ENCODE measurements at places on chromosomes 1 and 21.
A peak's percentile ranks its signal among the peaks of the same experiment; 100 is the strongest.

DNA sequence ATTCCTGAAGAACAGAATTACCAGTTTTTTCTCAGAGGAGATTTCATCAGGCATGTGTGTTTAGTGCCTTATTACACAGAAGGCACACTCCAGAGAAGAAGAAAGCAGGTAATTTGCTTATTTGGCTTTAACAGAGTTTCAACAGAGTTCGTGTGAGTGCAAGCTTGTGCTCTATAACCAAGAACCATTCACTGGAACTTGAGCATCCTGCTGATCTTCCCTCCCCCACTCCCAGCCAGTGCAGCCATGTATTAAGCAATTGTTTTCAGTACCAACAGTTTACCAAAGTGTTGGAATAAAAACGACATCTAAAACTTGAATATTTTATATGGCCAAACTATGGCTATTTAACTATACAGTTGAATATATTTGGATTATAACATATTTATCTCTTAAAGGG, 4.3 kb downstream of the MGST3 start:
- no peak for DNase-seq

DNA sequence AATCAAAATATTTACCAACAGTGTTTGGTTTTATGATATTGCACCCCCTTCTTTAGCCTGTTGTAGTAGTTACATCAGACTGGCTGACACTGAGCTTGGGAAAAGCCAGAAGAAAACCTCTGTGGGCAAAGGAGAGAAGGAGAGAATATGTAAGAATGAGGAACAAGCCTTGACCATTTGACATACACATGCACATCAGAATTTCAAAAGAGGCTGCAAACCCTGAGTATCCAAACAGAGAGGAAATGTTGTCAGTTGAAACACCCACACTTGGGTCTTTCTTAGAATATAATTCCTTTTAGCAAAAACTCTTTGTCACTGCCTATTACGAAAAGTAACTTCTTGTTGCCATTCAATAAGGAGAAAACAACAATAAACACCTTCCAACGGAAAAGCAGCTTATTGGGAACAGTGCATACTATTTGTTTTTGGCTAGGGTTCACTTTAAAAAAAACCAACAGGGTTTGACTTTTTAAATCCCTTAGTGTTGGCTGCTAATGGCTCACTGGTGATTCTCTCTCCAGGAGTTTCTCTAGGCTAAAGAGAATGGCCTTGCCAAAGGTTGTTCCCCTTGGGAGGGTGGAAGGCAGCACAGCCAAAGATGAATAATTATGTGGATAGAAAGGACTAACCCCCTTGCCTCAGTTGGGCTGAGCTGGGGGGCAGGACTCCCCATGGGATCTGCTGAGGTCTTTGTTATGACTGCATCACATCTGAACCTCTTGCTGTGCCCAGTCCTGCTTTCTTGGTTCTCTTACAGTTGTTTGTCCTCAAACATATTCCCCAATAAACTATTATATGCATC, 48.9 kb downstream of the GORAB start:
- no peak for DNase-seq

DNA sequence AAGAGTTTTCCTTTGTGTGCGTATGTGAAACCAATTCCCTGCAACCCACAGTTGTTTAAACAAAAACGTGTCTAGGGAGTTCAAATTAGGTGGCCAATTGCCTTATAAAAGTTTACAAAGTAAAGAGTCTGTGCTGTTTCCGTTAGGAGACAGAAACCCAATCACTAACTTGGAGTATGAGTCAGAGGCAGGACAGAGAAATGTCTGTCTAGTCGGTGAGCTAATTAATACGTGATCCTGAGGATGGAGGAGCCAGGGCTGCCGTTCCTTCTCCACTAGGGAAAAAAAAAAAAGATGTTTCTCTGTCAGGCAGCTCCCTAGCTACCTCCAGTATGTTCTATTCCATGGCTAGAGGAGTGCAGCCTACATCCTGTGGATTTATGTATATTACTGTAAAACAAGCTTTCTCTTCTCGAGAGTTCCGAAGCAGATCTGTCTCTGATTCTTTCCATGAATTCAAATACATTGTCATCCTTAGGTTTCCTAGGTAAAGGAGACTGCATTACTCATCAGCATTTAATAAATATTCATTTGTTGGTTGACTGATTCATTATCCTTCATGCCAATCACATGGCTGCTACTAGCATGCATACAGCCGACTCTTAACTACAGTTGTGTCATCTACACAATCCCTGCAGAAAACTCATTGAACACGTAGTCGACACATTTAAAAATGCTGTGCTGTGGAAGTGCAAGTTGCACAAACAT, 430.6 kb downstream of the KIF26B start:
- no peak for DNase-seq

DNA sequence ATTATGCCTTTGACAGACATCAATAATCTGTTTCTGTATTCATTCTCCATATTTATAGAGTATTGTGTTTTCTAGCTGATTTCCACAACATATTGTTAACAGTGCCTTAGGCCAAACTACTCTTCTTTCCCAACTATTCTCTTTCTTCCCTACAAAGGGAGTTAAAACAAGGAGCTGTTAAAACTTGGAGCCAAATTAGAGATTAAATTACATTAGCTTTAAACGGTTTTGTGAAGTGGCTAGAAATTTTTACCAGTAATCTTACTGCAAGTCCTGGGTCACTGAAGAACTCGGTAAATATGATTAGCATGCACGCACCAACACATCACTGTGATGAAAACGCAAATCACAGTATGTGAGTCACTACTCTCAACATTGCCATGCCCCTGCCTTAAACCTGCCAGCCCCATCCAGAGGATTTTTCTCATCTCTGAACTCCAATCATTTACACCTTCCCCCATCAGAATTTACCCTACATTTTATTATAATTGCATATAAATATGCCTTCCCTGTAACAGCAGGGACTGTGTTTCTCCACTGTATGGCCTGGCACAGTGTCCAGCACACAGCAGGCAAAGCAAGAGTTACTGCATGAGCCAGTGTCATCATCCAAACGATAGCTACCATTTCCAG, 1.5 kb upstream of the PRDX6 start:
- DNase-seq, result no peak

GRCh38 chr1:241532864-241533263, 686 bp downstream of the KMO start:
- no peak for DNase-seq

DNA sequence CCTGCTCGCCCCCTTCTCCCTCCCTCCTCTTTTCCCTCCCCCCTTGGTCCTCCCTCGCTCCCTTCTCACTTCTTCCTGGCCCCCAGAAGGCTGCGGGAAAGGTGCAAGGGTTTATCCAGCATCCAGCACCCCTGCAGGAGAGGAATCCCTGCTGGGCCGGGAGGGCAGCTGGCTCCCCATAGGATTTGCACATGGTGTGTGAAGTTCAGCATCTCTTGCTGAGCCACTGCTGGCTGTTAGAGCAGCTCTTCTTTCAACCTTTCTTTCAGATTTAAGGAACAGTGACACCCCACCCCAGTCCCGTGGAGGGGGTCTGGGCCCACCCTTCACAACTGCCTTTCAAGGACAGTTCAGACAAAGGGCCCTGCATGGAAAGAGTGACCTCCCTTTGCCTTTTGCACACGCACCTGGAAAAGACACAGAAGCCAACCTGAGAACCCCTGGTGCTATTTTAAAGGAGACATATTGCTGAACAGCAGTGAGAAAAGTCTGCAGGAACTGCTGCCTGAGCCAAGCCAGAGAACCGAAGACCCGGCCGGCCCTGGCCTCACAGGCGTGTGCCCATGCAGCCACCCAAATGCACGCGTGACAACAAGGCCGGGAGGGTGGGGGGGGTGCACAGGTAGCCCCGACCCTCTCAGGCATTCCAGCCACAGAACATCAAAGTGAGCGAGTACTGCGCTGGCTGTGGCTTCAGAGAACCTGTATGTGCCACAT, 66.6 kb downstream of the SLC37A1 start:
- DNase-seq, result no peak

GRCh38 chr1:113924473-113924872, 4.7 kb upstream of the HIPK1 start:
- DNase-seq, result no peak

- peak; percentile 89 for DNase-seq
Measured at GRCh38 chr21:17780539-17780938, 38.6 kb downstream of the C21orf91 start.

- no peak for DNase-seq
Measured at GRCh38 chr21:42434884-42435283, 31.2 kb downstream of the UBASH3A start.

- DNase-seq, result no peak
Measured at GRCh38 chr1:224703702-224704101, 87.6 kb downstream of the CNIH3 start.

DNA sequence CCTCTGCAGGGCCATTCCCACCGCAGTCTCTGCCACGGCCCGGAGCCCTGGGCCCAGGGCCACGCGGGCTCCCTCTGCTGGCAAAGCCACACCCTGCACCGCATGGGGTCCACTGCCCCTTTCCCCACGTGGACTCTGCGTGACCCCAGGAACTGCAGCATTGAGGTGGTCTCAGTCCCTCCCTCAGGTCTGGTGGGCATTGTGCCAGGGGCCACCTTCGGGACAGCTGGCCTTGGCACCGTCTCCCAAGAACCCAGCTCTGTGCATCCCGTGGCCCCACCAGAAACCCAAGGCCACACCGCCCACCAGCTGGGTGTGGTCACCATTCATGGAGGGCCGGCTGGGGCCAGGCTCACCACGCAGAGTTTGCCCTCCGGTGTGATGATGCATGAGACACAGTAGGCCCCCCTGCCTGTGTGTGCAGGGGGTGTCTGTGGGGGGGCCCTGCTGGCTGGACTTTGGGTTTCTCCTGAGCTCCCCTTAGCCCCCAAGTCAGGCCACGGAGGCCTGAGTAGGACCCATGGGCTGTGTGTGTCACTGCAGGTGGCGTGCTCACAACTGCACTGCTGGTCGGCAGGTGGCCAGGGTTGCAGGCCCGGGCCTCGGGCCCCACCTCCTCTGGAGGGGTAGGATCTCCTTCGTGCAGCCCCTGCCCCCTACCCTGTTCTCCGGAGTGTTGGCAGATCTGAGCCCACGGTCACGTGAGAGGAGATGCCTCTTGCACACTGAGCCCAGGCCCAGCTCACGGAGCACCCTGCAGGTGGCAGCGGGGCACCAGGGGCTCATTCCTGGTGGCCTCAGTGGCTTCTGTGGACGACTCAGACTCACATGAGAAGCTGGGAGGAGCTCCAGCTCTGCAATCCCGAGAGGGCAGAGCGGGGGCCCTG, 5.8 kb downstream of the VWA1 start:
- DNase-seq, result no peak

- no peak for DNase-seq
Measured at GRCh38 chr1:28917757-28918118, 3.4 kb downstream of the EPB41 start.

GRCh38 chr1:231678011-231678432, 51.4 kb downstream of the DISC1 start:
- no peak for DNase-seq

- DNase-seq, result peak; percentile 53
Measured at GRCh38 chr1:27111626-27112573, 43.0 kb downstream of the SLC9A1 start.

- DNase-seq, result no peak
Measured at GRCh38 chr1:115337633-115338456, at the start of gene NGF. NGF (minus strand) TSS chr1:115338249; CDS start chr1:115286795, 51,454 bp downstream.

GRCh38 chr1:28159243-28159642, 17.2 kb downstream of the PTAFR start:
- DNase-seq, result no peak

DNA sequence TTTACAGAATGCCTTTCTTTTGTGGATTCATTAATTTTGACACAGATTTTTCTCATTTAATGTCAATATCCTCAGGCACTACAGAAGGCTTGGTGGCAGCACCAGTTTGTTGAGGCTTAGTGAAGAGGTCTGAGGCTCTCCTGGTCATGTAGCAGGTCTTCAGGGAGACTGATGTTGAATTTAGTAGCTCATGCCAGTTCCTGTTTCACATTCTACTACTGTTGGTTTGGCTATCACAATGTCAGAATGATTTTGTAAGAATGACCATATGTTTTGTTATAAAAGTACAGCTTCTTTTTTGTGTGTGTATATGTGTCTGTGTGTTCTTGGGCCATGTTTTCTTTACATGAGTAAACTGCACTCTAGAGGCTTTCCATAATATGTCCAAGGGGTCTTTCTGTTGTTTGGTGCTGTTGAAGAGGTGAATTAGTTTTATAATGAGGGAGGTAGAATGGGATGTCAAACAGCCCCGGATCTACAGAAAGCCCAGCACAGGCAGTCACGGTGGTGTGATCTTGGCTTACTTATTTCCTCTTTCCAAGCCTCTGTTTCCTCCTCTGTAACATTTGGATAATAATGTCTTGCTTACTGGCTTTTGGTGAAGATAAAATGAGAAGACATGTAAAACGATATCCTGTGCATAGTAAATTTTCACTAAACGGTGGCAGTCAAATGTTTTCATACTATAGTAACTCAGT, 32.0 kb downstream of the C1orf21 start:
- no peak for DNase-seq

DNA sequence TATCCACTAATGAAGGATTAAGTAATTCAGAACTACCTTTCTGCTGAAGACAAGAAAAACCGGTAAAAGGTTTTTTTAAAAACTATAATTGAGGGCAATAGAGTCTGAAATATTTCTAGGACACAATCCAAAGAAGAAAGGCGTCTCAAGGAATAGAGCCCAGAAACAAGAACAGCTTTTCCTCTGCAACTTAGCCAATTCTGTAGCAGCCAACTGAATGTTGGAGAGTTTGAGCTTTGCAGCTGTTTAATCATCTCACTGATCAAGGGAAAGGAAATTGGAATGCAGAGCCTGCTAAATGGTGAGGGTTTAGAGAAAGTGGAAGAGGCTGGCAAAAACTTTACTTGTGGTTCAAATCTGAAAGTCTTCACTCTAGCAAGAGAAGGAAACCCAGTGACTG, 818.9 kb downstream of the KCNT2 start:
- no peak for DNase-seq

- no peak for DNase-seq
Measured at GRCh38 chr1:1067860-1068516, 6.1 kb downstream of the RNF223 start.

DNA sequence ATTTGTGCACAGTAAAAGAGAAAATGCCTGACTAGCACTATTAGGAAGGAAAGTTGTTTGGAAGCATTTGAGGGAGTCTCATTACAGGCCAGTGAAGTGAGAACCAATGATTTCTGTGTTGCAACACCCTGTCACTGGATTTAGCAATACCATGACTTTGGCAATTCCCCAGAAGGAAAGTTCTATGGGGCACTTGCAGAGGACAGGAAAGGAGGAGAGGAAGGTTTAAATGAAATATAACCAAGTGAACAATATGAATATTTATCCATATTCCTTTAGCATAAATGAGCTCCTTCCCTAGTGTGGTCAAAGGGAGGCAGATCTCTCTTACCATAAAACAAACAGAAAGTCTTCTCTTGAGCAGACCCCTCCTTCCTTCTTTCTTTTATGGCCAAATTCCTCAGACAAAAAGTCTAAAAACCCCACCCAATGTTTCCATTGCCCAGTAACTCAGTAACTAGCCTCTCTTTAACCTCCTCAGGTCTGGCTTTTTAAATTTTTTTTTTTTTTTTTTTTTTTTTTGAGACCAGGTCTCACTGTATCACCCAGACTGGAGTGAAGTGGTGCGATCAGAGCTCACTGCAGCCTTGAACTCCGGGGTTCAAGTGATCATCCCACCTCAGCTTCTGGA, 5.5 kb downstream of the TLR5 start:
- no peak for DNase-seq
